Endothelial cell of coronary artery (primary cell): ENCODE measurements at places on chromosomes 6 and 20. TPM values are rescaled to one million over a fixed set of nuclear protein-coding genes. Genes with fewer than 3 reads are reported as not detected.

The GNAS-AS1 gene
- total RNA-seq: 0.27 and 0.85 TPM in 2 replicates

The E2F3 gene
- 4.5 and 5.6 TPM in 2 replicates for total RNA-seq

The ID1 gene
- total RNA-seq: 223 and 245 TPM in 2 replicates

The HLA-DRA gene
- total RNA-seq: not detected in 2 replicates

The ADAT2 gene
- 4.1 and 4.7 TPM in 2 replicates for total RNA-seq

The FAM209B gene
- 0.18 TPM in 1 of 2 replicates, not detected in the other for total RNA-seq

The SGK1 gene
- total RNA-seq: 168 and 311 TPM in 2 replicates

The KIF25 gene
- not detected in 2 replicates for total RNA-seq

The TRIM27 gene
- total RNA-seq: 56.3 and 66.6 TPM in 2 replicates

The SYCP2L gene
- not detected in 2 replicates for total RNA-seq

The MEI4 gene
- under 0.01 TPM in 1 of 2 replicates, not detected in the other for total RNA-seq

The FNDC1 gene
- not detected in 2 replicates for total RNA-seq

The AKAP12 gene
- 154 and 226 TPM in 2 replicates for total RNA-seq

The VSTM2L gene
- 0.27 and 2.0 TPM in 2 replicates for total RNA-seq

The SAMD10 gene
- 1.8 and 2.2 TPM in 2 replicates for total RNA-seq

The TREM2 gene
- total RNA-seq: not detected in 2 replicates

The POLR3F gene
- 11.6 and 12.3 TPM in 2 replicates for total RNA-seq

The OPN5 gene
- under 0.01 TPM in 1 of 2 replicates, not detected in the other for total RNA-seq

The CBLN4 gene
- total RNA-seq: not detected in 2 replicates

The PTGIS gene
- total RNA-seq: 1.5 and 23.2 TPM in 2 replicates

The ANKRD66 gene
- total RNA-seq: not detected in 2 replicates

The BACH2 gene
- total RNA-seq: 0.09 and 0.27 TPM in 2 replicates

The FAM210B gene
- total RNA-seq: 38.1 and 39.9 TPM in 2 replicates

The CYB5R4 gene
- 2.7 and 3.3 TPM in 2 replicates for total RNA-seq

The TCF19 gene
- 9.7 and 17.5 TPM in 2 replicates for total RNA-seq

The NXT1 gene
- total RNA-seq: 27.7 and 31.3 TPM in 2 replicates

The HSPA1L gene
- 0.72 and 0.85 TPM in 2 replicates for total RNA-seq

The DEFB125 gene
- not detected in 2 replicates for total RNA-seq

The NOX3 gene
- not detected in 2 replicates for total RNA-seq

The IL17A gene
- not detected in 2 replicates for total RNA-seq

The HUS1B gene
- total RNA-seq: 1.3 and 1.6 TPM in 2 replicates

The CLVS2 gene
- total RNA-seq: under 0.01 TPM in 1 of 2 replicates, not detected in the other

The LY6G6D gene
- total RNA-seq: not detected in 2 replicates

The GINS1 gene
- 5.4 and 13.6 TPM in 2 replicates for total RNA-seq

The BCAS1 gene
- total RNA-seq: under 0.01 TPM in 1 of 2 replicates, not detected in the other

The C2 gene
- 0.19 TPM in 1 of 2 replicates, not detected in the other for total RNA-seq
